Cortex of kidney (tissue), 1 donor: ENCODE measurements at places on chromosomes 1 and 21.

GRCh38 chr1:84245563-84245962, 55.9 kb upstream of the SAMD13 start:
- DNase-seq: no peak

DNA sequence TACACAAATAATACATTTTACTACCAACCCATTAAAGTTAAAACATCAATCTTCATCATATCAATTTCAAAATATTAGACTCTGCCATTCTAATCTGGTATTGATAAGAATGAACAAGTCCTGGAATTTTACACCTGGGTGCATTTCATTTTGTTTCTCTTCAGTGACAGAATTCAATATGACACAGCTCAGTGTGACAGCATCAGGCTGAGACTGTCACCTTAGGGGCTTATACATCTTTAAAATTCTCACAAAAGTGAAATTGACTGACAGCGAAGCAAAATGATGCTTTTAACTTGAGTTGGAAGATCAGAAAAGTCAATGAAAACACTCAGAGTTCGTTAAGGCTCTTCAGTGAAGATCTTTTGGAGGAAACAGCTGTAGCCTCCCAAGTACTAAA, 213.0 kb downstream of the DAB1 start:
- DNase-seq: no peak

GRCh38 chr1:89545264-89546038, 20.8 kb downstream of the LRRC8B start:
- no peak for DNase-seq

- no peak for DNase-seq
Observed at GRCh38 chr1:114105421-114105979, 48.2 kb downstream of the SYT6 start.
